ENCODE measurements at places on chromosomes 1 and 21.

GRCh38 chr1:29297450-29297849, 61.1 kb downstream of the PTPRU start:
- no peak for DNase-seq
- H3K36me3 ChIP-seq = peaks cover 20% of the 10 kb centered on the region
- no peaks in the 10 kb centered on the region for H3K4me1 ChIP-seq
- no peak overlapping the region for H3K4me3 ChIP-seq
- no peaks in the 10 kb centered on the region for H3K27me3 ChIP-seq

- H3K27ac ChIP-seq = no peak overlapping the region
- H3K36me3 ChIP-seq = no peaks in the 10 kb centered on the region
- H3K4me3 ChIP-seq = peak overlapping the region; percentile 0
- no peaks in the 10 kb centered on the region for H3K27me3 ChIP-seq
- peaks cover 8% of the 10 kb centered on the region for H3K4me1 ChIP-seq
- DNase-seq = no peak
Observed at GRCh38 chr1:107788206-107789202, 176.5 kb downstream of the VAV3 start.

- H3K27me3 ChIP-seq = no peaks in the 10 kb centered on the region
- H3K36me3 ChIP-seq = no peaks in the 10 kb centered on the region
- peaks cover 12% of the 10 kb centered on the region for H3K4me1 ChIP-seq
- H3K27ac ChIP-seq = no peak overlapping the region
Observed at GRCh38 chr21:28066596-28067387, 925.9 kb downstream of the LTN1 start.

DNA sequence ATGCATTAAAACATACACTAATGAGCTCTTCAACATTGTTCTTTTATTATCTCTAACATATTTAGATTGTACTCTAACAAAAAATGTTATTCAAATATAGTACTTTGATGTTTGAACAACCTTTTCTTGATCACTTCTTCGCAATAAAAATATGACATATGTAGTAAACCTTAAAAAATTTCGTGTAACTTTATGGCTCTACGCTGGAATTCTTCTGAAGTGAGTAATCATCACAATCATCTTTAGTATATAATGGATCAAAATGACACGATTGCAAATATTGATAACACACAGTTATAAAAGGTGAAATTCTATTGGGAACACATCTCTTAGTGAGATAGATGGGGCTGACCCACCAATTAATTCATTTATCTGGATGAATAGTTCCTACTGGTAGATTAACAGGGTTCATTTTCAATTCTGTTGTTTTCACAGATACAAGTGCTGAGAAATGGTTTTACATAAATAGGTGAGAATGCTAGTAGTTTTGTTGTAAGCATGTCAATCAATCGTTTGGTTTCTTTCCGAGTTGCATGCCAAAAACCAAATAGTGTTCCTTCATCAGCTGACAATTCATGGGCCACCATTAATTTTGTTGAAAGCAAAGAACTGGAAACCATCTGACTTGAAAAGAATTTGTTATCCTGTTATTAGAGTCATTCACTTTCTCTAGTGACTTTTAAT, 1.5 kb upstream of the ZMPSTE24 start:
- DNase-seq = no peak
- peak overlapping the region; percentile 94 for H3K27ac ChIP-seq
- H3K4me3 ChIP-seq = peak overlapping the region; percentile 99
- H3K4me1 ChIP-seq = peaks cover 21% of the 10 kb centered on the region

DNA sequence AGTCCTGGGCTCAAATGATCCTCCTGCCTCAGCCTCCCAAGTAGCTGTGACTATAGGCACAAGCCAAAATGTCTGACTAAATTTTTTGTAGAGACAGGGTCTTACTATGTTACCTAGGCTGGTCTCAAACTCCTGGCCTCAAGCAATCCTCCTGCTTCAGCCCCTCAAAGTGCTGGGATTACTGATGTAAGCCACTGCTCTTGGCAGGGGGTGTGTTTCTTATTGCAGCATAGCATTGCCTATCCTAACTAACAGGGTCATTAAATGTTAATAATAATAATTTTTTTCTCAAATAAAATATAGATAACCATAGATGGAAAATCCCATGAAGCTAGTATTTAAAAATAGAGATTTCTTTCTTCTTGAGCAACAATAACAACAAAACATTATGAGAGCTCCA, 52.4 kb downstream of the EXO1 start:
- H3K27ac ChIP-seq = no peak overlapping the region
- no peaks in the 10 kb centered on the region for H3K4me1 ChIP-seq
- H3K27me3 ChIP-seq = no peaks in the 10 kb centered on the region
- no peak for DNase-seq
- no peak overlapping the region for H3K4me3 ChIP-seq
- no peaks in the 10 kb centered on the region for H3K36me3 ChIP-seq

DNA sequence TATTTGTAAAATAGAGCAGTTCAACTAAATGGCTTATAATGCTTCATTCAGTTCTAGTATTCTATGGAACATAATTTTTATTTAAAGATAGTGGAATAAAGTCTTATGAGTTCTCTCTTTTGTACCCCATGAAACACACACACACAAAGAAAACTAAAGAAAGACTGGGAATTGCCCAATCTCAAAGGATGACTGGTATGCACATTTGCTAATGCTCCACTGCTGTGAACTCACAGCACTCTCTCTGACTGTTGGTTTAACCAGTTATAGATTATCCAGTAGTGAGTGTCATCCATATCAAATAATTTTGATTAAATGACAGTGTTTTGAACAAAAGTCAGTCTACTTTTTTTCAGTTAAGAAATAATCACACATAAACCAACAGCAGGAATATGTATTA, 1082.4 kb upstream of the B3GALT2 start:
- H3K27me3 ChIP-seq = no peaks in the 10 kb centered on the region
- no peak overlapping the region for H3K4me3 ChIP-seq
- DNase-seq = no peak

DNA sequence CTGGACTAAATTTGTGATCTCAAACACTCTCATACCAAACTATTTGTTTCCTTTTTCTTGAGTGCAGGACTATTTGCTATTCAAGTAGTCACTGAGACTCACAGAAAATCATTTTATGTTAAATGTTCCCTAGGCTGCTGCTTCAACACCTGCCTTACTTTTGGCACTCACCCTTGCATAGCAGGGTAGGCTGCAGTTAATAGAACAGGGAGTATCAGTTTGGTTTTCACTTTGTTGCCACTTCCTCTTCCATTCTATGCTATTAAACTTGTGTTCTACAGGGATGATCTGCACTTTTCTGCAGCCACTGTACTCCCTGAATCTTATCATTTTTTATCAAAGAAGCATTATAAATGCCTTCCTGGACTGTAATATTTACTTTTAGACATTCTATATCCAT, 148.7 kb upstream of the PRMT6 start:
- DNase-seq = no peak
- no peaks in the 10 kb centered on the region for H3K4me1 ChIP-seq
- H3K4me3 ChIP-seq = no peak overlapping the region
- no peaks in the 10 kb centered on the region for H3K36me3 ChIP-seq
- no peak overlapping the region for H3K27ac ChIP-seq
- no peaks in the 10 kb centered on the region for H3K27me3 ChIP-seq

GRCh38 chr1:205592443-205593003, 39.3 kb downstream of the ELK4 start:
- peak; percentile 32 for DNase-seq
- H3K27ac ChIP-seq = no peak overlapping the region
- H3K4me1 ChIP-seq = peaks cover 15% of the 10 kb centered on the region
- peak overlapping the region; percentile 49 for H3K4me3 ChIP-seq

DNA sequence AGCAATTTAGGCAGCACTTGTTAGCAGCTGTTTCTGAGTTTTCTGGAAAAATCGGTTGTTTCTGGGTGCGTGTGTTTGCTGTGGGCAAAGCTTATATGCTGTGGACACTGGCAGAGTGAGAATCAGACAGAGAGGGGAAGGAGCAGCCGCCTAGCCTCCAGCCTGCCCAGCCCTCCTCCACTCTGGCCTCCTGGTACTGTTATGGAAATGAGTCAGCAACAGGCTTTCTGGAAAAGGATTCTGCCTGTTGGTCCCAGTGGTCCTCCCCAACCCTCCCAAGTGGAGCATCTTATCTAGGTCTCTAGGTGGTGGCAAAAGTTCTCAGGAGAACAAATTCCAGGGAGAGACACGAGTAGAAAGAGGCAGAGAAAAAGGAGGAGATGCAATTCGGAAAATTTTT, 42.2 kb upstream of the GOLT1A start:
- H3K4me1 ChIP-seq = no peaks in the 10 kb centered on the region
- no peaks in the 10 kb centered on the region for H3K27me3 ChIP-seq
- no peak overlapping the region for H3K4me3 ChIP-seq
- DNase-seq = no peak
- no peaks in the 10 kb centered on the region for H3K36me3 ChIP-seq
- no peak overlapping the region for H3K27ac ChIP-seq

DNA sequence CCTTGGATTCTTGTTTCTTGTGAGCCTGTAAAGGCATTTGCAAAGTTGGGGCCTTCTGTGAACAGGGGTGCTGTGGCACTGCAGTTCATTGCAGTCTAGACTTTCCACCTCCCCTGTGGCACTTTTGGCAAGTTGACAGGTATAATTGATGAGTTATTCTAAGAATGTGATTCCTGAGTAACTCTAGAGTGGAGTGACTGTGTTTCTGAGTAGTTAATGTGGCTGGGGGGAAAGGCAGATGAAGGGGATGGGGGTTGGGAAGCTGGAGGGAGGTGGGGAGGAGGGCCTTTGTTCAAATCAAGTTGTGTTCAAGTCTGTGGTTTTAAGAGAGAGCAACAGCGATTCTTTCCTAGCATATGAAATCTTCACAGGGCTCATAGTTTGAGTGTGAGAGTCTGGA, 32.9 kb downstream of the PBX1 start:
- no peak overlapping the region for H3K27ac ChIP-seq
- no peak for DNase-seq
- no peak overlapping the region for H3K4me3 ChIP-seq
- no peaks in the 10 kb centered on the region for H3K27me3 ChIP-seq
- peaks cover 23% of the 10 kb centered on the region for H3K4me1 ChIP-seq

- no peak overlapping the region for H3K4me3 ChIP-seq
- no peaks in the 10 kb centered on the region for H3K27me3 ChIP-seq
- peaks cover 6% of the 10 kb centered on the region for H3K36me3 ChIP-seq
- peak overlapping the region; percentile 6 for H3K27ac ChIP-seq
- no peak for DNase-seq
- H3K4me1 ChIP-seq = peaks cover 18% of the 10 kb centered on the region
Observed at GRCh38 chr1:204574865-204575163, 58.6 kb downstream of the MDM4 start.

- no peaks in the 10 kb centered on the region for H3K27me3 ChIP-seq
- no peaks in the 10 kb centered on the region for H3K36me3 ChIP-seq
- peaks cover 27% of the 10 kb centered on the region for H3K4me1 ChIP-seq
- H3K4me3 ChIP-seq = no peak overlapping the region
- no peak for DNase-seq
- no peak overlapping the region for H3K27ac ChIP-seq
Observed at GRCh38 chr1:41799723-41800122, 119.0 kb downstream of the HIVEP3 start.

DNA sequence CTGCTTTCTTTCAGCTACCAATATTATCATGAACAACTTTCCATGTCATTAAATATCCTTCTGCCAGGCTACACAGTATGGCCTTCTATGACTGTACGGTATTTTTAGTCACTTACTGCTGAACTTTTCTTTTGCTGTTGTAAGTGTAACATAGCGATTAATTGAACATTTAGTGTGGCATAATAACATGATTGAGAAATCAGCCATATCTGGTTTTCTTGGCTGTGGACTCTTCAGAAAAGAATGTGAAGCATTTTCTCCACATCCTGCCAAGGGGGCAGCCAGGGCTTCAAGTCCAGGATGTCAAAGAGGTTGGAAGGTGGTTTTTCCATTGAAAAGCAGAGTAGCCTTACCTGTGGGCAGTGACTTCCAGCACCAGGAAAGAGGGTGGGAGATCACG, 8.8 kb upstream of the AHCYL1 start:
- no peak overlapping the region for H3K27ac ChIP-seq
- DNase-seq = no peak
- no peak overlapping the region for H3K4me3 ChIP-seq
- H3K36me3 ChIP-seq = no peaks in the 10 kb centered on the region
- H3K27me3 ChIP-seq = no peaks in the 10 kb centered on the region

DNA sequence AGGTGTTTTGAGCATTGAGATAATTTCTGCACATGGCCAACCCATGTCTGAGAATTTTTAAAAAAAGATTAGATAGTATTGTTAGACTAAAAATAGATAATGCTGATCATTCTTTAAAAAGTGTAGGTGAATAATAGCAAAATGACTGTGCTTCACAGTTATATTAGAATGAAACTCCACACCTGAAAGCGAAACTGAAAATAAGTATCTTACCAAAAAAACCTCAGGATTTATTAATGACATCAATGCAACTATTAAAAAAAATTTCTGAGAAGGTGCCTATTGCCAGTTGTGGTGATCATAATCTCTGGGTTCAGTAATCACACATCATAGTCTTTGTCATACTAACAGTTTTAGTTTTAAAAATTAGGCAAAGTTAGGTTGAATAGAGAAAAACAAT, 36.5 kb downstream of the PLA2G4A start:
- no peaks in the 10 kb centered on the region for H3K27me3 ChIP-seq
- no peak overlapping the region for H3K27ac ChIP-seq
- DNase-seq = no peak
- H3K4me1 ChIP-seq = peaks cover 6% of the 10 kb centered on the region
- H3K4me3 ChIP-seq = no peak overlapping the region
- no peaks in the 10 kb centered on the region for H3K36me3 ChIP-seq

DNA sequence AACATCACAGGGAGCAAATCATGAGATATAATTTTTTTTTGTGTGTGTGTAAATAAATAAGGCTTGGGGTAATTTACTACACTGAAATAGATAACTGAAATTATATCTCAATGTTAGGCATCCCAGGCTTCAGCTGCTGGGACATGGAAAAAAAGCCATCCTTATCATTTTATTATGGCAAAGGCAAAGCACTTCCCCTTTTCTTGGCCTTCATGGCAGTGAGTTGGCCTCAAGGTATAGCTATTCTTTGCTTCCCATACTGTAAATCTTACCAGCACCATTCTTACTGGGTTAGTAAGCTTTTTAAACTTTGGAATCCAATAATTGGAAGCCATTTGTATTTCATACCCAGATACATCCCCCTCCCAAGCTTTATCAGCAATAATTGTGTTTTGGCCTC, 29.0 kb downstream of the RBM11 start:
- DNase-seq = no peak
- H3K36me3 ChIP-seq = no peaks in the 10 kb centered on the region
- H3K4me3 ChIP-seq = no peak overlapping the region
- no peaks in the 10 kb centered on the region for H3K27me3 ChIP-seq

DNA sequence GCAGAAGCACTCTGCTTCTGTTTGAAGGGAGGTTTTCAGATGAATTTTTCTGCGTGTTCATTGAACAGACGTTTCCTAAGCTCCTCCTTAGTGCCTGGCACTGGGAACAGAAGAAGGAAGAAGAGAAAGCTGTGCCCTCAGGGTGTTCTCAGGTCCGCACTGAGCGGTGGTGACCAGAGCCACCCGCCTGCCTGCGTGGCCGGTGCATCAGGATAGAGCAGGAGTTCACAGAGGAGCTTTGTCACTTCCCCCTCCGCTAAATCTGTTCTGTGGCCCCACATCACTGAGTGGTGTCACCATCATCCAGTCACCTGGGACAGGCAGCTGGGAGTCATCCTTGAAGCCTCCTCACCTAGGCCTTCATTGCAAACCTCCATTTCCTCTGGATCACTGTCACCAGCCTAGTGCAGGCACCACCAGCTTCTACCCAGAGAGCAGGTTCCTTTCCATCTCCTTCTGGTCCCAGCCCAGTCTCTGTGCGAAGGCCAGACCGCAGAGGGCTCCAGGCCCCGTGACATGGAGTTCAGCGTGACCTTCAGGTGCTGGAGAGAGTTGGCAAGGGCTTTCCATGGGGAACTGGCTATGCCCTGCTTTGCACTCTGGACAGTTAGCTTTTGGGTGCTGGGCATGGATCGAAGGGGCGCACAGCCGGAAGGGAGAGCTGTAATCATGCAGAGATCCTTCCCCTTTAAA, 21.7 kb downstream of the PARK7 start:
- H3K27ac ChIP-seq = no peak overlapping the region
- peaks cover 9% of the 10 kb centered on the region for H3K4me1 ChIP-seq
- H3K36me3 ChIP-seq = peaks cover 78% of the 10 kb centered on the region
- H3K4me3 ChIP-seq = no peak overlapping the region
- H3K27me3 ChIP-seq = no peaks in the 10 kb centered on the region
